ENCODE measurements at places on chromosomes 11 and 22.

GRCh38 chr11:56624661-56625110, 10.0 kb upstream of the OR5M1 start:
- no peak for DNase-seq

- no peak for DNase-seq
Observed at GRCh38 chr11:97893612-97894011, 1127.1 kb upstream of the CNTN5 start.

GRCh38 chr11:75246671-75247350, 6.2 kb downstream of the TPBGL start:
- DNase-seq: no peak

DNA sequence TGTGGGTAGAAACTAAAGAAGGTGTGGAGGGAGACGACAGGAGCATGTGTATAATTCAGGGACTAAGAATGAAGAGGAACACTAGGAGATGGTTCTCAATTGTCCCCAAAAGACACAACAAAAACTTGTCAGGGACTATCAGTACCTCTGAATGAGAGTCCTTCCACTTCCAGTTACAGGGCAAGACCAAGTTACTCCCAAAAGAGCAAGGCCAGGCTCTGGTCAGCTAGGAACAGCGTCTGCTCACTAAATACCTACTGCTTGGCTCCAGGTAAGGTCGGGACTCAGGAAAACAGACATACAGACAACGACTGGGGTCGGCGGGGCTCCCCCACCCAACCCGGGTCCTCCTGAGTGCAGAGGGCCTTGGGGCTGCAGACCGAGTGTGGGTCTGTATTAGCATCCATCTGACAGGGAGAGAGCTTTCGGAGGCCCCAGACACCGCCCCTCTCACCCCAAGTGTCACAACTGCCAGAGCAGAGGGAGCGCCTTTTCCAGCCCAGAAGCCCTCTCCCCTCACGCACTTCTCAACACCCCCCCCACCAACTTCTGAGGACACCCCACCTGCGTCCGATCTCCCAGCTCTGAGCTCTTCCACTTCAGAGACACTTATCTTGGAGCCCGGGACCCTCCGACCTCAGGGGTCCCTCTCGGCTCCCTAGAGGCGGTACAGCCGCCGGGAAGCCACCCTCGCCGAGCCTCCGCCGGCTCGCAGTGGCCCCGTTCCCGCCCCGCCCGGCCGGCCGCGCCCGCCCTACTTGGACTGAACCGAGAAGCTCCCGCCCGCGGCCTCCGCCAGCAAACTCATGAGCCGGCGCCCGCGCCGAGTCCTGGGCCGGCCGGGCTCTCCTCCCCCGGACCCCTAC, 522 bp downstream of the RHOG start:
- peak; percentile 40 for DNase-seq

GRCh38 chr11:45178223-45178622, 31.8 kb downstream of the PRDM11 start:
- DNase-seq: no peak

- DNase-seq: no peak
Observed at GRCh38 chr11:75572744-75573143, 10.7 kb downstream of the SERPINH1 start.

- no peak for DNase-seq
Observed at GRCh38 chr11:119493712-119494111, 70.7 kb upstream of the THY1 start.

- DNase-seq: no peak
Observed at GRCh38 chr11:13256216-13256615, 21.4 kb upstream of the BMAL1 start.

- no peak for DNase-seq
Observed at GRCh38 chr11:100759106-100759505, 72.0 kb downstream of the ARHGAP42 start.

DNA sequence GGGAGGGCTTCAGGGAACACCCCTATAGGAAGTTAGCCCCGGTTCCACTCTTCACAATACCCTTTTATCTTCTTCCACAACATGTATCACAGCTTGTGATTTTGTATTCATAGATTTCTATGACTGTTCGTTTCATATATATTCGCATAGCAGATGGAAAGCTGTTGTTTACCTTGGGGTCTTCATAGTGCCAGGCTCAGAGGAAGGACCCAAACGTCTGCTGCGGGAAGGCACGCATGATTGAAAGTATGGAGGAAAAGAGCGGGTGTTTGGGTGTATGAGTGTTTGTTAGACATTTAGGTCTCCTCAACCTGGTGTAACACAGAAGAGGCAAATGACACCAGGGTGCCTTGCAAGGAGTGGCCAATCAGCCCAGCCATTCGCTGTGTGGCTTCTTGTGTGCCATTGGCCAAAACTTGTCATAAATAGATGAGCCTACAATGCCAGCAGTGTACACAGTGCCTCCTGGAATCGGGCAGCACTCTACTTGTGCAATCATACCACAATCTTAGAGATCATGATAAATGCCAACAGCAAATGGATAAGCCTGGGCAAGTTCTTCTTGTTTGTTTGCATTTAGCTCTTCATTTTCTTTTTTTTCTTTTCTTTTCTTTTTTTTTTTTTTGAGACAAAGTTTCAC, 10.9 kb upstream of the ADA2 start:
- DNase-seq: no peak

DNA sequence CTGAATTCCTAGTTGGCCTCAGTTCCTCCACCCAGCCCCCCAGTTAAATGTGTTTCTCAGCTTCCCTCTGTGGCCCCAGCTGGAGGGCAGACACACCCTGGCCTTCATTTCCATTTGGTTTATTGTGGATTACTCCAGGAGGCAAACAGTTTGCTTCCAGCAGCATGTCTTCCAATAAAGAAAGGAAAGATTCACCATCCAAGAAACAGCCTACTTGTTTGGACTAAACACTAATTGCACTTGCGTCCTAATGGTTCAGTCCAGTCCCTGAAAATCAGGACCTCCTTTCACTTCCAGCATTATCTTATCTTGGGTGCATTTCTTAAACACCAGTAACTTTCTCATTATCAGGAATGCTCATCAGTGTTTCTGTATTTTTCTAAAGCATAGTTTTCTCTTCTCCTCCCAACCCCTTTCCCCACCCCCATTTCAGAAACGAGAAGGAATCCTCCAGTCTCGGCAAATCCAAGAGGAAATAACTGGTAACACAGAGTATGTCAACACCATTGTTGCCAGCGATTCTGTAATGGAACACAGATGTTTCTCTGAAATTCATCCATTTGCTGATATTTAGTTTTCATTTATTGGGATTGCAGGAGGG, 130.9 kb downstream of the PARVA start:
- DNase-seq: no peak

GRCh38 chr11:10243896-10244575, 50.0 kb downstream of the SBF2 start:
- no peak for DNase-seq

GRCh38 chr22:44423556-44424358, 74.3 kb downstream of the RTL6 start:
- no peak for DNase-seq

DNA sequence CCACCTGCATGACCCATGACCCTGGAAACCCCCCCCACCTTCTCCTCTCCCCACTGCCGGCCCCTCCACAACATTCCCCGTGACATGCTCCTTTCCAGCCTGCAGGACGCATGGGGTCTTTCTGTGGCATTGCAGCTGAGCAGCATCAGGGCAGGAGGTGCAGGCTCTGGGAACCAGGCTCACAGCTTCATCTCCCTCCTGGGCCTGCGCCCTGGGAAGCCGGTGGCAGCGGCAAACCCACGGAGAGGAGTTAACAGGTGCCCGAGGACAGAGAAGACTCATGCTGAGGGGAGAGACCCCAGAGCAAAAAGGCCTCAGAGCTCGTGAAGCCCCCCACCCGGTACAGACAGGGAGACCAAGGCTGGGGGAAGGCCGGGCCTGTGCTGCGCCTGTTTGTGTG, 32.2 kb downstream of the CDKN1C start:
- DNase-seq: no peak

- no peak for DNase-seq
Observed at GRCh38 chr22:20956258-20957101, 10.6 kb upstream of the AIFM3 start.

DNA sequence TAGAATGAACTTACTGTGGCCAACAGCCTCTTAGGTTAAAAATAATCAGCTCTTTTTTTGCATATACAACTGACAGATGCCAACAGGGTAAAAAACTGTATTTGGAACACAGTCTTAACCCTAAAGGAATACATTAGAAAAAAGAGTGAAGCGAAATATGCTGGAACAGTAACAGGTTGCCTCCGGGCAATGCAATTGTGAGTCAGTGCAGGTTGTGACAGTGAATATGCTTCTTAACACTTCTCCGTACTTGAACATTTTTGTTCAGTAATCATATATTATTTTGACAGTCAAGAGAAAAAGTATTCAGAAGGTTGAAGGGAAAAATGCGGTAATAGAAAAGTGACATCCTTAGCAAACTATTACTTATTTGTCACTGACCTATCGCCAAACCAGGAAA, 98.5 kb downstream of the DBX1 start:
- DNase-seq: no peak

- no peak for DNase-seq
Observed at GRCh38 chr11:131584785-131585592, 214.6 kb downstream of the NTM start.

DNA sequence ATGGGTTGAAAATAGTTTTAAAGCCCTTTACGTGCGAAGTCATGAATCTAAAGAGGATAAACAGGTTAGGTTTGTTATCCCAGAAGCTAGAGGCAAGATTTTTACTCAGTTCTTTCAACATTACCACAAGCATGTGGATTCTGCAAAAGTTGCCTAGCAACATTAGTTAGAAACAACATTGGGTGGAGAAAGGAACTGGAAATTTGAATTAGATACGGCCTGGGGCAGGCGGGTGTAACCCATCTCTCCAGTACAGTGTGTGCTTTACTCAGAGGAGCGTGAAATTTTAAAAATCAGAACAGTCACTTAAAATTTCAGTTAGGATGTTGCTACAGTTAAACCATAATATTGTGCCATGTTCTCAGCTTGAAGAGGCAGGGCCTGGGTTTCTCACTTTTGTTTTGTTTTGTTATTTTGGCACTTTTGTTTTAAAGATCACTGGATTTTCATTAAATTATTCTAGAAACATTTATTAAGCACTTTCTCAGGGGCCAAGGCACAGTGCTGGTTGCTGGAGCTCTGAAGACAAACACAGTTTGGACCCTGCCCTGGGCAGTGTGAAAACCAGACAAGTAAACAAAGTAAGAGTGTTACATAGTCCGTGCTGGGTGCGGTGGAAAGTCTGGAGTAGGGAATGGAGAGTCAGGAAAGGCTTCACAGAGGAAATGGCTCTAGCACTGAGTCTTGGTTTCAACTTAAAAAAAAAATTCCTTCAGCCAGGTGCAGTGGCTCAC, 4.4 kb upstream of the WEE1 start:
- DNase-seq: no peak

DNA sequence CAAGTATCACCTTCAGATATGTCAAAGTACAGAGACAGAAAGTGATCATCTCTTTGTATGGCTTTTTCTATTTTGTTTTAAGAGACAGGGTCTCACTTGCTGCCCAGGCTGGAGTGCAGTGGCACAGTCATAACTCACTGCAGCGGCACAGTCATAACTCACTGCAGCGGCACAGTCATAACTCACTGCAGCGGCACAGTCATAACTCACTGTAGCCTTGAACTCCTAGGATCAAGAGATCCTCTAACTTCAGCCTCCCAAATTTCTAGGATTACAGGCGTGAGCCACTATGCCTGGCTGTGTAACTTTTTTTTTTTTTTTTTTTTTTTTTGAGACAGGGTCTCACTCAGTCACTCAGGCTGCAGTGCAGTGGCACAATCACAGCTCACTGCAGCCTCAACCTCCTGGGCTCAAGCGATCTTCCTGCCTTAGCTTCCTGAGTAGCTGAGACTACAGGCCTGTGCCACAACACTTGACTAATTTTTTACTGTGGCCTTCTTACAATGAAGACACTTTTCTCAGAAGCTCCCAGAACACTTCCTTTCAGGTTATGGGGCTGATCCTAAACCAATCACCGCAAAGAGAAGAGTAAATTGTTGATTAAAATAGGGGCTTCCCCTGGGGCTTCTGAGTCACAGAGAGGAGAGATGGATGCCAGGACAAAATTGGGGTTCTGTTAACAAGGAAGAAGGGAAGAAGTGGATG, 9.0 kb upstream of the HIKESHI start:
- no peak for DNase-seq

DNA sequence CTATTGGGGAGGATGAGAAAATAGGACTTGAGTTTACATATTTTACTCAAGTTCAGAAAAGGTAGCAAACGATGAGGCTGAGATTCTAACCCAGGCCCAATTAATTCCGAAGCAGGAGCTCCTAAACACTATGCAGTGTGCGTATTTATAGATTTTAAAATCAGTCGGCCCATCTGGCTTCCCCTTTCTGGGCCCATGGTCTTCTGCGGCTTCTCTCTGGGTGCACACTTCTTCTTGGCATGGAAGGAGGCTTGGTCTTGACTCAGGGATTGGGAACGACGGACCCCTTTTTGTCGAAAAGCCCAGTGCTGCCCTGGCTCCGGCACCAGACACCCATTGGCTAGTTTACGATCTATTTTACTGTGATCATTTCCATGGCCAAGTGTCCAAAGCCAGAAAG, 1433.8 kb downstream of the BRD1 start:
- no peak for DNase-seq

GRCh38 chr11:43649921-43650320, 30.6 kb upstream of the HSD17B12 start:
- no peak for DNase-seq

DNA sequence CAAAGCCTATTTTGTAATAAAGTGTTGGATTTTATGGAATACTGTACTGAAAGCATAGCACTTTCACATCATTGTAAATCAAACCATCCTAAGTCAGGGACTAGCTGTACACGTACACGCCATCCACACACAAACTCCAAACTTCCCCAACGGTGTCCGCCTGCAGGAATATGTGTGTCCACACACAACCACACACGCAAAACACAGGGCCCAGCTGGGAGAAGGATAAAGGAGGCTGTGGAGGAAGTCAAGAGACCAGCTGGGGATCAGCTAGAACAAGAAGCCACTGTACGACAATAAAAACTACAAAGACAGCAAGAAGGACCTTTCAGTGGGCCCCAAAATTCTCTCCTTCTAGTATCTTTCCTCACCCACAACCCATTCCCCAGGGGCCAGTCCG, 1.6 kb downstream of the TRIM29 start:
- DNase-seq: no peak

GRCh38 chr11:114016986-114017385, 42.1 kb downstream of the HTR3A start:
- DNase-seq: no peak

Measured in T-helper 2 cell (primary cell).